ENCODE measurements at places on chromosomes 11 and 22.

GRCh38 chr11:578276-579035 lies 2.2 kb downstream of the PHRF1 start:
- peak; percentile 43 for DNase-seq

DNA sequence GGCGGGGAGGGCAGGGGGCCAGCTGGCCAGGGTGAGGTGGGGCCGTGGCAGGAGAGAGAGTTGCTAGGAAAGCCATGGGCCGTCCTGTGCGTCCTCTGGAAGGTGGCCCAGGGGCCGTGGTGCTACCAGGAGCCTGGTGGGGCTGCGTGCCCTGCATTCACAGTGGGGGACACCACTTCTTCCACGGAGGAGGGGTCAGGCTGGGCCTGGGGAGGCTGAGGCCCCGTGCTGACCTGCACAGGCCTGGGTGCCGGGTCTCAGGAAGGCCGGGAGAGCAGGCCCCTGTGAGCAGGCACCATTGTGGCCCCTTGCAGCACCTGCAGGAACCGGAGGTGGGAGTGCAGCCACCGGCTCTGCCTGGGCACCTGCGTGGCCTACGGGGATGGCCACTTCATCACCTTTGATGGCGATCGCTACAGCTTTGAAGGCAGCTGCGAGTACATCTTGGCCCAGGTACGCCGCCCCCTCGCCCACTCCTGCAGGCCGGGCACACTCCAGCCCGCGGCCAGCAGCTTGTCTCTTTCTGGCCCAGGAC lies 12.0 kb downstream of the MUC5B start:
- DNase-seq: no peak

DNA sequence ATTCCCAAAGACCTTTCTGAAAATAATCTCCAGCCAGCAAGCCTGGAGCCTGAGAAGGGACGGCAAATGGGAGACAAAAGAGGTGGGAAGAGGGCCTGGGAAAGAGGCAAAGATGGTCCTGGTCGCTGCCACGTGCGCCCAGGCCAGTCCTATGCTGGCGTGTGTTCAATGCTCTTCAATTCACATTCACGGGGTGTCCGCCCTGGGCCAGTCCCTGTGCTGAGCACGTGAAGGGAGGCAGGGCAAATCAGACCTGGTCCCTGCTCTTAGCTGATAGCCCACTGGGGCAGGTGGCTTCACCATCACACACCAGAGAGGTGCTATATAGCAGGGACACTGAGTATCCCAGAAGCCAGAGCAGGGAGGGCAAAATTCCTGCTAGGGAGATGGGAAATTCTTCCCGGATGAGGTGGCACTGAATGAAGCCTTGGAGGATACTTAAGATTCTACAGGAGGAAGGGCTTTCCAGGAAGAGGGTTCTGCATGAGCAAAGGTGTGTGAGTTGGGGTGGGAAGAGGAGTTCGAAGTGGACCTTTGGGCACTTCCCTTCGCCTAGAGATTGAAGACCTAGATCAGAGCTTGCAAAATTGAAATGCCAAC lies 148.2 kb downstream of the CHST1 start:
- DNase-seq: peak; percentile 69

DNA sequence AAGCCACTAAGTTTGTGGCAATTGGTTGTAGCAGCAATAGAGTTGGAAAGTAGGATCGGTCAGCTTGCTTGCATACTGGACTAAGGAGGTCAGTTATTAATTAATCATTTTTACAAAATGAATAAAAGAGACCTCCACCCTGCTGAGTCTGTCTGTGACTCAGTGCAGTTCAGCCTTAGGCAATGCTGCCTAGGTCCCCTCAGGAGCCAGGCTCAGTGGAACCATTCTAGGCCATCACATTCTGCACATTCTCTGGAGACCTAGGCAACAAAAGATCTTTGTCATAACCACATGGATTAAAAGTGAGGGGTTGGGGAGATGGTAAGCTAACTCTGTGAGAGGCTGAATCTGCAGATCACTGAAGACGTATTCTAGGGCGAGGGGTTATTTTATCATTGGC lies 178.7 kb upstream of the CADM1 start:
- DNase-seq: peak; percentile 65

- no peak for DNase-seq
These were observed 46.0 kb upstream of the KLHL35 start for GRCh38 chr11:75478783-75479596.

GRCh38 chr11:72229925-72230763 lies 5.6 kb downstream of the INPPL1 start:
- no peak for DNase-seq

GRCh38 chr11:7967097-7967496 lies 1.9 kb upstream of the NLRP10 start:
- DNase-seq: peak; percentile 8

- no peak for DNase-seq
These were observed 870 bp upstream of the FREY1 start for GRCh38 chr11:45907911-45908370.

- no peak for DNase-seq
These were observed 47.4 kb upstream of the FGF3 start for GRCh38 chr11:69866648-69867047.

- no peak for DNase-seq
These were observed 136.9 kb downstream of the MYO18B start for GRCh38 chr22:25878933-25879332.

GRCh38 chr22:23233084-23233531 lies 52.8 kb downstream of the BCR start:
- no peak for DNase-seq

DNA sequence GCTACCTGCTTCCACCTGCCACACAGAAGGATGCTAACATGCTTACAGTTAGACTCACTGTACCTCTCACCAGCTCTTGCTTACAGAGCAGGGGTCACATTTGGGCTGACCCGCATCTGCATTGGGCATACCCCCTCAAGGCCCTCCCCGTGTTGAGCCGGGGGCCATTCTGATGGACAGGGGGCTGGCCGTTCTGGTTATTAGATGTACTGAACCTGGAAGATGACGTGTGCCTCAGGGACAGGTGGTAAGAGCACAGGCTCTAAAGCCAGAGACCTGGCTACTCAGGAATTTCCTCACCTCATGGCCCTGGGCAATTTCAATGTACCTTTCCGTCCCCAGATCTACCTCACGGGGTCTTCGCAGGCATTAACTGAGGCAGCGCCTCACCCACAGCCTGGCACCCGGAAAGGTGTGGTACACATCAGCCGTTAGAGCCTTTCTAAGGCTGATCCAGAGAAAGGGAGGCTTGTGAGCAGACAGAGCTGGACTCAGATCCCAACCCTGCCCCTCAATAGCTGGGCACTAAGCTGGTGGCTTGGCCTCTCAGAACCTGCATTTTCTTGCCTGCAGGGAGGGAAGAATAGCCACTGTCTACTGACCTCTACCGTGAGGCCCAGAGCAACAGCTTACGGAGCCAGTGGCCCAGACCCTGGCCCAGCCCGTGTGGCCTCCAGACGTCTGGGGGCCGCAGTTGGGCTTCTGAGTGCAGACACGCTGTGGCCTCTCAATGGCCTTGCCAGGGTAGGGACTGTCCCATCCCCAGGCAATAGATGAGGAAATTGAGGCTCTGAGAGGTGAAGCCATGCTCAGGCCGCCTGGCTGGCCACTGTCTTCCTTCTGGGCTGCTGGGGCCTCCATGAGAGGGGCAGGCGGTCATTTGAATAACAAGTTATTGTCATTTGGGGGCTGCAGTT lies 100.6 kb downstream of the MORC2 start:
- DNase-seq: no peak

- DNase-seq: peak; percentile 74
These were observed 32.7 kb upstream of the GLYATL1B start for GRCh38 chr11:59053387-59053786.

GRCh38 chr11:133516845-133517244 lies 15.5 kb downstream of the OPCML start:
- no peak for DNase-seq

DNA sequence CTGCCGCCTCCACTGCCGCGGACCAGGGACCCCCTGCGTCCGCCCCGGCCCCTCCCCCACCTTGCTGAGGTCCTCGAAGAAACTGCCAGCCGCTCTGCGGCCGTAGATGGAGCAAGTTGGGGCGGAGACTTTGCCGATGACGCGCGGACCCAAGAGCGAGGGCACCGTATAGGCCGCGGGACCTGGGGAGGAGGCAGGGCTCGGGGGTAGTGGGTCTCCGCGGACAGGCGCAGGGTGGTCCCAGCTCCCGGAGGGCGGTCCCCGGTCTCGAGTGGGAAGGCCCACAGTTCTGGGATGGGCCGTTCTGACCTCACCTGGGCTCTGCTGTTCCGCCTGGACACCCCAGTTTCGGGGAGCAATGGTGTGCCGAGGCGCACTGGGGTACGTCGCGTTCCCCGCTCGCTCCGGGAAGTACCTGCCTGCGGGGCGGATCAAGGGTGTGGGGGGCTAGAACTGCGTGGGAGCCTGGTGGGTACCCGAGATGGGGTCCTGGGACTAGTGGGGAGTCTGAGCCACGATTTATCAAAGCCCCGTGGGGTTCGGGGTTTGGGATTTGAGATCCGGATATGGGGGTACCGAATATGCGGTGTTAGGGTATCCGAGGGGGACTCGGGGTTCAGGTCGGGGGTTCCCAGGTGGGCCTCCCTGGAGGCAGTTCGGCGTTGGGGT lies 1.2 kb upstream of the TYMP start:
- DNase-seq: peak; percentile 80

GRCh38 chr11:134647066-134647743 lies 235.2 kb upstream of the B3GAT1 start:
- no peak for DNase-seq

- no peak for DNase-seq
These were observed 7.9 kb upstream of the CYTH4 start for GRCh38 chr22:37274380-37274862.

DNA sequence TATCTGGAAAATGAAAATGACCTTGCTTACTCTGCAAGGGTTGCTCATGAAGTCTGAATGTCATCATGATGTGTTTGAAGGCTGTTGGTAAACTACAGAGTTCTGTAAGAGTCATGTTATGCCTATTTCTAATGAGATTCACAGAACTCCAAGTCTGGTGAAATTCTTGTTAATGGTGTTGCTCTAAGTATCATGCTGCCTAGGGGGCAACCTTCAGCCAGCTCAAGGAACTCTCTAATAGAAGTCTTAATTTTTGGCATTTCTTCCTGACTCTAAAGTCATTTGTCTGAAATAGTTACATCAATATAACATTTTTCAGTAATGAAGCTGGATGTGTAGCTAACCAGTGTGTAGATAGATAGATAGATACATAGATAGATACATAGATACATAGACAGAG lies 302.8 kb downstream of the FAT3 start:
- no peak for DNase-seq

GRCh38 chr11:70367071-70367470 lies 31.3 kb upstream of the CTTN start:
- DNase-seq: no peak

GRCh38 chr11:1744891-1745700 lies 5.3 kb downstream of the IFITM10 start:
- no peak for DNase-seq

DNA sequence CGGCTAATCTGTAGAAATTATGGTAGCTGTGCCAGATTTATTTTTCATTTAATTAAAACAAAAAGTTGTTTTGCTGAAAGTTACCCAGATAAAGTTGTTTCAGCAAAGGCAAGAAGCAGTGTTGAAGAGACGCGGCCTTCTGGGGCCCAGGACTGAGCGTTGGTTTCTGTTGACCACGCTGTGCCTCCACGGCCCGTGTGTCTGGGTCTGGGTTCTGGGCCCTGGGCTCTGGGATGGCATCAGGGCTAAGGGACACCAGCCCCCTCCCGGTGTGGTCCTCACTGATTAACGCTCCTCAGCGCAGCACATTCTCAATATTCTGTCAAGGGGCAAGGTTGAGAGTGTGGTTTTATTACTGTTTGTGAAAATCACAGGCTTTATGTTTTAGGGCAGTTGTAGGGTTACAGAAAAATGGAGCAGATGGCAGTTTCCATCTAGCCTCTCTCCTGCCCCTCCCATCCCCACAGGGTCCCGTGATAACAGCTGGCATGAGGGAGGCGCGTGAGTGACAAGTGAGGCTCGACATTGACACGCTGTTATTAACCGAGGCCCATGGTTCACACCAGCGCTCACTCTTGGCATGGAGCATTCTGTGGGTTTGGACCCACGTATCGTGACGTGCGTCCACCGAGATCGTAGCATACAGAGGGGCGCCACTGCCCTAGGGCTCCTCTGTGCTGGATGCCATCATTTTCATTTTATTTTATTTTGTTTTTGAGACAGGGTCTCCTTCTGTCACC lies 1231.4 kb downstream of the BRD1 start:
- DNase-seq: no peak

- no peak for DNase-seq
These were observed 38.5 kb downstream of the CWC15 start for GRCh38 chr11:94934846-94935245.

DNA sequence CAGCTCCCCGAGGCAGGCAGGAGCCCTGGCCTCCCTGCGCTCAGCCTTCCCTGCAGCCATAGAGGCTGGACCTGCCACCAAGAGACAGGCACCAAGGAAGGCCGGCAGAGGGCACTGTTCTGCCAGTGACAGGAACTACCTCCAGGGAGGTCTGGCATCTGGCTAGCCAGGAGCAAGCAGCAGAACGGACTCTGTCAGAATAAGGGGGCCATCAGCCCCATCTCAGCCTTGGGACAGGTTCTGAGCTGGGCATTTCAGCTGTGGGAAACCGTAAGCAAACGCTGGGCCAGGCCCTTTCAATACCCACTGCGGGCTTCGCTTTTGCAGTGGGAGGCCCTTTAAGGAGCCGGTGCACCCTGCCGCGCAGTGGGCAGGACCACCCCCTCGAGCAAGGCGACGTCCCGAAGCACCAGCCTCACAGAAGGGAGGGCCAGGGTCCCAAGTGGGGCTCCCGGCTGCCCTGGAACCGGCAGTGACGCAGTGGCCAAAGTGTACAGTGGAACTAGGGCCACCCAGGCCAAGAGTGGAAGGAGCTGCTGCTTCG lies 18.2 kb downstream of the IFT27 start:
- peak; percentile 68 for DNase-seq

- no peak for DNase-seq
These were observed 378.2 kb upstream of the NARS2 start for GRCh38 chr11:78952890-78953289.

DNA sequence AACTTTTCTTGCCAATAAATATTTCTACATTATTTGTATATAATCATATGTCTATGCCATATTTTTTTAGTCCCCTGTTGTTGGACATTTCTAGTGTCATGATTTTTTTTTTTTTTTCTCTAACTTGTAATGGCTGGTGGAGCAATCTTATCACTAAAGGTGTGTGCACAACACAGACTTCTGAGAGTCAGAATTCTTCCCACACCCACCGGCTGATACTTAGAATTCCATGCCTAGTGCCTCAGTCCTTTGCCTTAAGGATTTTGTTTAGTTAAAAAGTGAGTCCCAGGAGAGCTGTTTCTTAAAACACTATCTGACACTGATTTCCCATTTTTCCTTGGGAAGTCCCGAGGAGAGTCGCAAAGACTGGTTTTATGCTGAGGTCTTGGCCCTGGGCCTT lies 87.7 kb upstream of the BARX2 start:
- no peak for DNase-seq

GRCh38 chr22:36331912-36332622 lies 55.7 kb downstream of the MYH9 start:
- peak; percentile 73 for DNase-seq

- DNase-seq: peak; percentile 48
These were observed 77.1 kb downstream of the UBASH3B start for GRCh38 chr11:122732342-122733315.

- no peak for DNase-seq
These were observed 9.0 kb downstream of the CRKL start for GRCh38 chr22:20926243-20926642.

- peak; percentile 96 for DNase-seq
These were observed 1.1 kb upstream of the BIRC2 start for GRCh38 chr11:102345904-102346303.

GRCh38 chr11:134592391-134592990 lies 180.4 kb upstream of the B3GAT1 start:
- peak; percentile 48 for DNase-seq

- no peak for DNase-seq
These were observed 18.8 kb upstream of the CDKN1C start for GRCh38 chr11:2904153-2905052.

GRCh38 chr11:121104312-121104762 lies 3.3 kb downstream of the TECTA start:
- DNase-seq: no peak
